ENCODE measurements at places on chromosomes 3 and 15.

- no peak for DNase-seq
Measured at GRCh38 chr3:117052395-117052794, 342.8 kb downstream of the TUSC7 start.

GRCh38 chr3:101262393-101263240, 57.8 kb downstream of the IMPG2 start:
- DNase-seq: no peak

- no peak for DNase-seq
Measured at GRCh38 chr15:39407116-39407515, 173.8 kb upstream of the THBS1 start.

GRCh38 chr3:153410517-153410916, 248.5 kb downstream of the RAP2B start:
- DNase-seq: no peak

DNA sequence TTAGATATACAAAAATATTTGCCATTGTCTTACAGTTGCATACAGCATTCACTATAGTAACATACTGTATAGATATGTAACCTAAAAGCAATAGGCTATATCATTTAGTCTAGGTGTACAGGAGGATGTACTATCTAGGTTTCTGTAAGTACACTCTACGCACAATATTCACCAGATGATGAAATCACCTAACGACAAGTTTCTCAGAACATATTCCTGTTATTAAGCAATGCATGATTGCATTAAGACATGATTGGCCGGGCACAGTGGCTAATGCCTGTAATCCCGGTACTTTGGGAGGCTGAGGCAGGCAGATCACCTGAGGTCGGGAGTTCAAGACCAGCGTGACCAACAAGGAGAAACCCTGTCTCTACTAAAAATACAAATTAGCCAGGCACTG, 14.5 kb upstream of the PRKCI start:
- DNase-seq: no peak

- no peak for DNase-seq
Measured at GRCh38 chr3:29344935-29345334, 64.1 kb downstream of the RBMS3 start.

DNA sequence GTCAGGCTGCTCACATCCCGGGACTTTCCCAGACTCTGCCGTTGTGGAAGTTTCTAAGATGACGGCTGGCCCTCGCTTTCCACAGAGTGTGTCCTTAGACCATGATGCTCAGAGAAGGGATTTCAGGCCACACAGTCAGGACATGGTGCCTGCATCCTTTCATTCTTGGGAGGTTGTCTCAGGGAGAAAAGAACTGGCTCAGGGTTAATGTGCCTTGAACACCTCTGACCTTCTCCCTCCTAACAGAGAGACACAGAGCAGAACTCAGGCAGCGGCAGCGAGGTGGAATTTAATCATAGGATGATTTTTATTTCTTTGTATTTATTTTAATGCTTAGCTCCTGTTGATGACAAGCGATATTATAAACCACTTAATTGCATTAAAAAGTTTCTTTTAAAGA, 96.9 kb upstream of the ATP2B2 start:
- no peak for DNase-seq

- no peak for DNase-seq
Measured at GRCh38 chr15:43346305-43346704, 15.9 kb upstream of the LCMT2 start.

DNA sequence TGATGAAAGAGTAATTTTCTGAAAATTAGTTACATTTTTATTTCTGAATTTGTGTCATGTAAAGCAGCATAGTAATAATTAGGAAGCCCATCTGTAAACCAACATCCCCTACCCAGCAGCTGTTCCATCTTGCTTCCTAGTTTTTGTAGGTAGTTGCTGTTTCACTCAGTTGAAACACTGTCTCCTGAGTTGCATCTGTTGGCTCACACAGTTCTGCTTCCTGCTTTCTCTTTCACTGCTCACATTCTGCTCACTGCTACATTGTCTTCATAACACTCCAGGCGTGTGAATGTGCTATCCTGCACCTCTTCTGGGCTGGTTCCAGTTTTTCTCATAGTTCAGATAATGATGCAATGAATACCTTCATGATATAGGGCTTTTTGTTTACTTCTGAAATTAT, 123.4 kb downstream of the EPHB1 start:
- no peak for DNase-seq

DNA sequence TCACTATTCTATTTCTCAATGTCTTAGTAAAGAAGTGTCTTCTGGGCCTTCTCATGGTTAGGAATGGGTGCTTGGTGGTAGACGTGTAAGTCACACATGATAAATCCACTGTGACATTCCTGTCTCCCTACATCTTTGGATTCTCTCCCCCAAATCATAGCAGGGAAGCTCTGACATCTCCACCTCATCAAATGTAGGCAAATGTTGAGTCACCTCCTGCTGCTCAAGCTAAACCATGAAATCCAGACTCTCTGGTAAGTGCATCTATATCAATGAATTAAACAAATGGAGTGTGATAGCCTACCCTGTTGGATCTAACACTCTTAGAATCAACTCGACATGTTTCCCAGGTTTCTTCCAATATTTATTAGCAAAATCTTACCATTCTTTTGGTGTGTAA, 42.8 kb upstream of the RPL35A start:
- DNase-seq: no peak

GRCh38 chr3:51378065-51378464, 7.0 kb upstream of the MANF start:
- no peak for DNase-seq

GRCh38 chr15:83088876-83089275, 18.6 kb upstream of the TM6SF1 start:
- no peak for DNase-seq

- DNase-seq: no peak
Measured at GRCh38 chr15:74252291-74252690, 16.2 kb downstream of the CCDC33 start.

DNA sequence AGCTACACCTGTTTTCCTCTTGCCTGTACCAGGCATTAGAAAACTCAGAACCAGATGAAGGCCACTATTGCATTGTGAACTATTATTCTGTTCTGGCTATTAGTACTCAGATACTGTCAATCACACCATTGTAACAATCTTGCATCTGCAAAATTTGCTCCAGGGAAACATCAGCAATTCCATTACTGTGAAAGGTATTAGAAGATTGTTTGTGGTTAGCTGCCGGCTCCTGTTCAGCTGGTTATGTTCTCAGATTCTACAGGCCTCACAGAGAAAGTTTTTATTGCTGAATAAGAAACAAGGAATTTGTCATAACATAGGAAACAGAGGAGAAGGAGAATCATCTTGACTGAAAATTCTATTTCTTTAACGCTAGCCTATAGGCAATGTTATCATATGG, 179.9 kb downstream of the PLOD2 start:
- no peak for DNase-seq

All from stimulated activated CD8-positive, alpha-beta memory T cell treated with anti-CD3 and anti-CD28 coated beads, Interleukin-15, amount 100 ng/mL, for 24 hours (primary cell).